ENCODE measurements at places on chromosomes 7 and 10. TPM values are rescaled to one million over a fixed set of nuclear protein-coding genes. Genes with fewer than 3 reads are reported as not detected.

DNA sequence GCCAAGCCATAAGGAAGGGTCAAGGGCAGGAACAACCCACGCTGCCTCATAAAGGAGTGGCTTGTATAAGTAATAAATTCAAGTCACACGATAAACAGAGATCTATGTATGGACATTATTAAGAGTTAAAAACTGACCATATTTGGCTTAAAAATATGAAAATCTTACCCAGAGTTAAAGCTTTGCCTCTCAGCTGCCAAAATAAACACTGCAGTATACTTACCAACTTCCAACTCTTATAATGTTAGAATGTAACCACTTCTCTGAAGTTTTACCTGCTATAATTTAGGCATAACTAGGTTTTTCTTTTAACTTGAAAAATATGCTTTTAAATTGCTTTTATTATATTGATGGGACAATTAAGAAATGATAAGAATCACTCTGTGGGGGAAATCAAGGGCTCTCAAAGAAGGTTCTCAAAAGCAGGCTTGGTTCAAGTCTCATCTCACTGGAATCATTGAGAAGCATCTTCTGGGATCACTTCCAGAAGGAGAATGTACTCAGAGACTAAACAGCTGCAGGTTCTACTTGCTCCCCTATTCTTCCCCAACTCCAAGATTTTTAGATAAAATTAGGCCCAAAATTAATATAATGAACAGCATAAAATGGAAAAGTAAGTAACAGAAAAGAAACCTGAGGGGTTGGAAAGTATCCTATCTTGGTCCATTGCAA lies 16.1 kb upstream of the CAV2 start:
- no peak overlapping the region for H3K27ac ChIP-seq
- no peaks in the 10 kb centered on the region for H3K4me1 ChIP-seq
- no peak overlapping the region for H3K4me3 ChIP-seq
- no peaks in the 10 kb centered on the region for H3K27me3 ChIP-seq
- no peak for DNase-seq
- H3K36me3 ChIP-seq = no peaks in the 10 kb centered on the region

DNA sequence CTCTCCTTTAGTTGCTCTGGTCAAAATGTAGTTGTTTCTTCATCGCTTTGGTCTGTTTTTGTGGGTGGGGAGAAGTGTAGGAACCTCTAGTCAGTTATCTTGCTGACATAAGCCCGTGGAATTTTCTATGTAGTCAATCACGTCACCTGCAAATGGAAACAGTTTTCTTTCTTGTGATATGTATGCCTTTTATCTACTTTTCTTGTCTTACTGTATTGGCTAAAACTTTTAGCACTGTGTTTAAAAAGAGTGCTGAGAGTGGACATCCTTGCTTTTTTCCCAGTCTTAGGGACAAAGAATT lies 42.3 kb downstream of the AKR1E2 start:
- peaks cover 3% of the 10 kb centered on the region for H3K27me3 ChIP-seq
- H3K4me3 ChIP-seq = no peak overlapping the region
- H3K36me3 ChIP-seq = no peaks in the 10 kb centered on the region
- peak overlapping the region; percentile 96 for H3K27ac ChIP-seq
- peaks cover 33% of the 10 kb centered on the region for H3K4me1 ChIP-seq

DNA sequence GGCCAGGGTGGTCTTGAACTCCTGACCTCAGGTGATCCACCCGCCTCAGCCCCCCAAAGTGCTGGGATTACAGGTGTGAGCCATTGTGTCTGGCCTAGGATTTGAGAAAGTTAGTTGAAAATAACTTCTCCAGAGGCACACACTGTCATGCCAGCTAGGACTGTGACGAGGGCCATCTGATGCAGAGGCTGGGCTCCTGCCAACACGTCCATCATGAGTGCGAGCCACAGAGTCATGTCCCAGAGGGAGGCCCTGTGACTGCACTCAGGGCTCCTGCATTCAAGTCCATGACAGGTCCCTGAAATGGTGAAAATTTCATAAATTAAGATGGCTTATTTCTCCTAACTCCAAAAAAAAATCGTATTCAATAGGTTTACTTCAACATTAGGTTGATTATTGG lies 17.1 kb downstream of the C10orf120 start:
- DNase-seq = no peak
- no peak overlapping the region for H3K27ac ChIP-seq
- H3K27me3 ChIP-seq = no peaks in the 10 kb centered on the region
- H3K36me3 ChIP-seq = peaks cover 7% of the 10 kb centered on the region
- no peaks in the 10 kb centered on the region for H3K4me1 ChIP-seq
- no peak overlapping the region for H3K4me3 ChIP-seq

DNA sequence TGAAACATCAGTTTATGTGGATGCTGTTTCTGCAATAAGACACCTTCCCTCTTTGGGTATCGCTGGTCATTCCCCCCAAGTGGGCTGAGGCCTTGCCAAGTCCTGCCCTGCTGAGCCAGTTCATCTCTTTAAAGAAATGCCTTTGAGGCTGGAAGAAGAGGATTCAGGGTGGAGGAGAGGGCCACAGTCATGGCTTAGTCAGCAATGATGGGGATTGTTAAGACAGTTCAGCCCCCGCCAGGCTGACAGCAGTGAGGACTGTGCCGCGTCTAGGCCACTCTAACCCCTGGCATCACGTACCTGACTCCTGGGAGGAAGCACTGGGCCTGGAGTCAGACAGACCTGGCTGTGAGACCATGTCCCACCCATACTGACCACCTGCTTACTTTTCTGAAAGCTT lies 48.3 kb downstream of the PNLIPRP2 start:
- no peak overlapping the region for H3K27ac ChIP-seq
- no peak for DNase-seq
- H3K4me3 ChIP-seq = peak overlapping the region; percentile 78

The PTEN gene
- 71.0 TPM for total RNA-seq

DNA sequence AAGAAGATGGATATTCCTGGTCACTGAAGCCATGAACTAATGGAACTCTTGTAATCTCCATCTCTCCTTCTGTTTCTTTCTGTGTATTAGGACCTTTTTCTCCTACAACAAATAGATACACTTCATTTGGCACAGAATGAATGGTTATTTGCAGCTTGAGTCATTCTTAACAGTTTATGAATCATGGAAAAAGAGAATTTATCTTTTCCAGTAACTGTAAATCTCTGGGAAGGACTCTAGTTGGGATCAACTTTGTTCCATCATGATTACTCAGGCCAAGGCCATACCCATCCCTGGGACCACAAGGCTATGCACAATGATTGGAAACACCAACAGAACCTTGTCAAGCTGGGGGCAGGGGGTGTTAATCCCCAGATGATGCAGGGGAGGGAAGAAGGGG lies 36.1 kb upstream of the MDFIC start:
- H3K27me3 ChIP-seq = no peaks in the 10 kb centered on the region
- H3K4me1 ChIP-seq = no peaks in the 10 kb centered on the region
- no peak overlapping the region for H3K4me3 ChIP-seq
- no peak for DNase-seq
- no peaks in the 10 kb centered on the region for H3K36me3 ChIP-seq

DNA sequence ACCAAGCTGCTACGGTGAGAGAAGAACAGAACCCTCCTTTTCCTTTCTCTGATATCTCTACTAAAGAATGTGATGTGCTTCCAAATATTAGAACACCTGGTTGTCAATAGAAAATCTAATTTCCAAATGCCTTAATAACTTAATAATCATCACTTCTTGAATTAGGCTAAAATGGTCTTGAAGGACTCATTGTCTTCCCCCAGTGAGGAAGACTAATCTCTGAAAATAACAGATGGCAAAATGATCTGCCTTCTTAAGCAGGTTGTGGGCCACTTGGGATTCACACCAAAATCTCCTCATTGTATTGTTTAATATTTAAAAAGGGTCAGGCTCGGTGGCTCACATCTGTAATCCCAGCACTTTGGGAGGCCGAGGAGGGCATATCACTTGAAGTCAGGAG lies 805.9 kb upstream of the AUTS2 start:
- H3K36me3 ChIP-seq = peaks cover 10% of the 10 kb centered on the region
- DNase-seq = no peak
- peaks cover 3% of the 10 kb centered on the region for H3K27me3 ChIP-seq

- H3K27me3 ChIP-seq = peaks cover 2% of the 10 kb centered on the region
- no peak overlapping the region for H3K27ac ChIP-seq
- no peak for DNase-seq
- no peak overlapping the region for H3K4me3 ChIP-seq
- H3K36me3 ChIP-seq = peaks cover 49% of the 10 kb centered on the region
These were observed 116.7 kb downstream of the PRKCQ start for GRCh38 chr10:6463366-6463765.

The WNT8B gene
- not detected for total RNA-seq

DNA sequence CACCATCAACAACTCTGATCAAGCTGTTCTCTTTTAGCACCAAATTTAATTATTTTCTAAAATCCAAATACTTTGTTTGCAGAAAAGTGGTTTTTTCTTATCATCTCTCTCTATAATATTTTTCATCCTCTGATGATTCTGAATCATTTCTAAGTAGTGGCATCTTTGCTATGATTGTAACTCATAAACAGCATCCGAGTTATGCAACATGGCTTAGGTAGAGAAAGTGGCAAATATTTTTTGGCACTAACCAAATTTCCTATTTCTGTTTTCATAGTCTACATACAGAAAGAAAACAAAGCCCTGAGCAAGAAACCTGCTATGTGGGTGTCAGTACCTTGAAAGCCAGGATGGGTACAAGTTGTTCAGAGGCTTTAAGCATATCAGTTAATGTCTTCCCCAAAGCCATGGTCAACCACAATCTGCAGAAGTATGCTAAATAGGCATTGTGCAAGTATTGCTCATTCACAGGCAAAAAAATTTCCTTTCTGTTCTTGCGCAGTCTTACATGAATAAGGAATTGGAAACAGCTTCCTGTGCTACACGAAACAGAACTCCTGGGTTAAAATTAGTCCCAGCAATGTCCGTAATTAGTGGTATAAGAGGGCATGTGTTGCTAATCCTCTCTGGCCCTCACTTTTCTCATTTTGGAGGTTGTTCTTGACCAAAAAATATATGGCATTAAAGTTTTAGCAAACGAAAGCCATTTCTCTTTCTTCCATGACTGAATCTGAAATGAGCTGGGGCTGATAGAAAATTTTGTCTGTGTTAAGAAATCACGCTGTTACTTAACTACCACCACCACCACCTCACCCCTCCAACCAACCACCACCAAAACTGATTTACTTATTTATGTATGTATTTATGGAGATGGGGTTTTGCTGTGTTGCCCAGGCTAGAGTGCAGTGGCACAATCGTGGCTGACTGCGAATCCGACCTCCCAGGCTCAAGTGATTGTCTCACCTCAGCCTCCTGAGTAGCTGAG lies 325.6 kb upstream of the MAGI2 start:
- H3K4me3 ChIP-seq = no peak overlapping the region
- peaks cover 3% of the 10 kb centered on the region for H3K27me3 ChIP-seq
- H3K27ac ChIP-seq = no peak overlapping the region
- no peak for DNase-seq

DNA sequence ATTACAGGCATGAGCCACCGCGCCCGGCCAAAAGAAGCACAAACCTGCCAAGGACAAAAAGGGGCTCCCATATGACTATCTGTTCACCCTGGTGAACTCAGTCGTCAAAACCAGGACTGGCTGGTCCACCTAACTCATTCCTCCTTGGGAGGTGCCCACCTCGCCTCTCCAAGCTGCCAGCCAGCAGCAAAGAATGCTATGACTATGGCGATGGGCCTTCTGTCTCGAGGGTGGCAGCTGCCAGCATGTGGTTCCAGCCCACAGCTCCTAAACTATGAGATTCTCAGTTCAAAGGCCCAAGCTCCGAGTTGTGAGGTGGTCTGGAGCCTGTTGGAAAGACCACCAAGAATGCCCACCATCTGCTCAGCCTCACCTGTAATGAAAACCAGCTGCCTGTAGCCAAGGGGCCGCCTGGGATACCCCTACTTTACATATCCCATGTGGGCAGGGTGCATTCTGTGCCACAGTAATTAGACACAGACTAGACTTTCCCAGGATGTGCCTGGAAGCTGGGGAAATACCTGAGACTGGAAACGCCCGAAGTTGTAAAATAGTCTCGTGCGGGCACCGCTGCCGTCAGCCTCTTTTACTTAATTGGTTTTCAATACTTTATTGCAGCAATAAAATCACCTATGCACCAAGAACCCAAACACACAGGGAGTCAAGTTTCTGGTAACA lies 71.1 kb downstream of the ZRANB1 start:
- H3K27ac ChIP-seq = no peak overlapping the region
- no peak for DNase-seq
- peaks cover 40% of the 10 kb centered on the region for H3K4me1 ChIP-seq
- peaks cover 9% of the 10 kb centered on the region for H3K27me3 ChIP-seq
- H3K4me3 ChIP-seq = no peak overlapping the region
- H3K36me3 ChIP-seq = peaks cover 34% of the 10 kb centered on the region

The TMEM130 gene
- not detected for total RNA-seq

The SEC61G gene
- 129 TPM for total RNA-seq

DNA sequence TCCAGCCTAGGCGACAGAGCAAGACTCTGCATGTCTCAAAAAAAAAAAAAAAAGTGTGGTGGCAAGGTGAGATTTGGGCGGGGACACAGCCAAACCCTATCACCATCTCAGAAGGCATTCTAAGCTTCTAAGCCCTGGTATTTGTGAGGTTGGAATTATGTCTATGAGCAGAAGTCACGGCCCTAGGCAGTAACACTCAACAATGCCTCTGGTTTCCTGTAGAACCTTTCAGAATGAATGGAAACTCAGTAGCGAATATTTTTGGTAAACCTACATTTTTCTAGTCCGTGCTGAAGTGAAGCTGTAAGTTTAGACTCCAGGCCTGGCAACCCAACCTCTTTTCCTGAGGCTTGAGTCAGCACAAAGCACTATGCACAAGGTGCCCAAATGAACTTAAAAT lies 88.3 kb downstream of the FAM107B start:
- peaks cover 11% of the 10 kb centered on the region for H3K4me1 ChIP-seq
- no peak overlapping the region for H3K27ac ChIP-seq
- DNase-seq = no peak

The CYP2E1 gene
- 7.7 TPM for total RNA-seq

GRCh38 chr7:108051454-108051853 lies 48.5 kb upstream of the LAMB1 start:
- H3K27me3 ChIP-seq = no peaks in the 10 kb centered on the region

DNA sequence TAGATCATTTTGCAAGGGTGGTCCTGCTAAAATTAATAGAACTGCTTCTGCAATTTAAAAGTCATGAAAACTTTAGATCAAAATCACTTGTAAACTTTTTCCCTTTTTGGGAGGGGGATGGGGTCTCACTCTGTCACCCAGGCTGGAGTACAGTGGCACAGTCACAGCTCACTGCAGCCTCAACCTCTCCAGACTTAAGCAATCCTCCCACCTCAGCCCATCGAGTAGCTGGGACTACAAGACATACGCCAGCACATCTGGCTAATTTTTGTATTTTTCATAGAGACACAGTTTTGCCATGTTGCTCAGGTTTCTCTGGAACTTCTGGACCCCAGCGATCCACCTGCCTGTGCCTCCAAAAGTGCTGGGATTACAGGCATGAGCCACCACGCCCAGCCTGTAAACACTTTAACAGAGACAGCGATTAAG lies 79.7 kb downstream of the LRRC17 start:
- no peak overlapping the region for H3K4me3 ChIP-seq
- H3K4me1 ChIP-seq = peaks cover 3% of the 10 kb centered on the region
- DNase-seq = no peak

The TRDMT1 gene
- total RNA-seq = 17.7 TPM

The NUTM2D gene
- 16.1 TPM for total RNA-seq

GRCh38 chr10:108544500-108545120 lies 1378.7 kb downstream of the XPNPEP1 start:
- H3K4me1 ChIP-seq = no peaks in the 10 kb centered on the region
- H3K27me3 ChIP-seq = no peaks in the 10 kb centered on the region
- H3K4me3 ChIP-seq = no peak overlapping the region
- no peak overlapping the region for H3K27ac ChIP-seq
- peak; percentile 80 for DNase-seq

The ADAM8 gene
- total RNA-seq = 1.5 TPM

The GIMAP2 gene
- 1.9 TPM for total RNA-seq
